ENCODE measurements at places on chromosomes 3 and 15.

GRCh38 chr3:123733805-123734526 lies 149.1 kb upstream of the HACD2 start:
- DNase-seq: no peak

DNA sequence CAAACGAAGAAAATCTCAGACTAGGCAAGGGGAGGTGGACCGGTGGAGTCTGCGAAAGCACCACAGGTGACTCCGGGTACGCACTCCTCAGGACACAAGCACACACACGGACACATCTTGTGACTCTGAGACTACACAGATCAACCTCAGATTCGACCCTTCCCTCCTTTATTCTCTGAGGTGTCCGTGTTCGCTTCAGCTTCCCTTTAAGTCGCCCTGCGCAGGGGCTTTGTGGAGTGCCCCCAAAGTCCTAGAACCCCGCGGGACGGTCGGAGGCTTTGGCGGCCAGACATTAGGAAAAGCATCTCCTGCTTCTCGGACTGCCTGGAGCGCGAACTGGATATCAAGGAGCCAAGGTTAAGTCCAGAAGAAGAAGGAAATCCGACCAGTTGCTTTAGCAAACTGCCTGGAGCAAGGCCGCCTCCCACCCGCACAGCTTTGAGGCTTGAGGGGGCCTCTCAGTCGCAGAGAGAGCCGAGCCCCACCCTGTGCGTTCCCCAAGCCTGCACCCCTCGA lies 730 bp downstream of the DGKG start:
- no peak for DNase-seq

DNA sequence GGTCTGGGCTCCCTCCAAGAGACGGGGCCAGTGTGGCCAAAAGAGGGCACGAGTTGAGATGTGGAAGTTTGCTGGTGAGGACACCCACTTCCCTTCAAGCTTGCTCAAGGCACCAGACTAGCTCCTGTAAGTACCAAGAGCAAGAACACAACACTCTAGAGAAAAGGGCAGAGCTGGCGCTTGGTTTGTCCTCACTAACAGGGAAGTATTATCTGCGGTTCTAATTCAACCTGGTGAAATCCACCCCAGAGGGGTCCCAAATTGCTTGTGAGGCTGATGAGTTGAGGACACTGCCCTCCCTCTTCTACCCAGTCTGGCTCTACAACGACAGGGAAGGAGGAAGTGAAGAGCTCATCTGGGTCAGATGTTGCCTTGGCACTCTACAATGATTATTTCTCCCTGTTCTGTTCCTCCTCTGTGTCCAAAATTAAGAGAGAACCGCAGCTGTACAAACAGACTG lies 16.9 kb upstream of the FSIP1 start:
- DNase-seq: no peak

DNA sequence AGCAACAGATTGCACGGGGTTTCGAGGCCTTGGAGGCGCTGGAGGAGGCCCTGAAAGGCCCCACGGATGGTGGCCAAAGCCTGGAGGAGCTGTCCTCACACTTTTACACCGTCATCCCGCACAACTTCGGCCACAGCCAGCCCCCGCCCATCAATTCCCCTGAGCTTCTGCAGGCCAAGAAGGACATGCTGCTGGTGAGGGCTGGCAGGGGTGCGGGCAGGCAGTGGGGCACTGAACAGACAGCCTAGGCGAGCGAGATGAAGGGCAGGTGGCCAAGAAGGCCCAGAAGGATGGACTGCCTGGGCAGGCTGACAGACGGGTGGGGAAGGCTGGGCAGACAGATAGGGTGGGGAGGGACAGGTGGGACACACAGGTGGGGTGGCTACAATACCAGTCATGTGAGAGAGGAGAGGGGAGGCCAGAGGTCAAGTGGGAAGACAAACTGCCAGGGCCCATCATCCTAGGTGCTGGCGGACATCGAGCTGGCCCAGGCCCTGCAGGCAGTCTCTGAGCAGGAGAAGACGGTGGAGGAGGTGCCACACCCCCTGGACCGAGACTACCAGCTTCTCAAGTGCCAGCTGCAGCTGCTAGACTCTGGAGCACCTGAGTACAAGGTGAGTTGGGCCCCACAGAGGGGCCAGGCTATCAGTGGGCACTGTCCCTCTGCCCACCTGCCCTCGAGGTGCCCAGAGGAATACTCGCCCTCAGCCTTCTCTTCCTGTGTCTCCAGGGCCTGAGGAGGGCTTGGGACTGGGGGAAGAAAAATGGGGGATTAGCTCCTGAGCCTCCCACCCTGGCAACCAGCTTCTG lies 3.1 kb downstream of the PARP3 start:
- DNase-seq: no peak

GRCh38 chr3:72437661-72438406 lies 410.4 kb downstream of the SHQ1 start:
- DNase-seq: no peak

GRCh38 chr3:187251599-187251998 lies 39.9 kb downstream of the MASP1 start:
- no peak for DNase-seq

DNA sequence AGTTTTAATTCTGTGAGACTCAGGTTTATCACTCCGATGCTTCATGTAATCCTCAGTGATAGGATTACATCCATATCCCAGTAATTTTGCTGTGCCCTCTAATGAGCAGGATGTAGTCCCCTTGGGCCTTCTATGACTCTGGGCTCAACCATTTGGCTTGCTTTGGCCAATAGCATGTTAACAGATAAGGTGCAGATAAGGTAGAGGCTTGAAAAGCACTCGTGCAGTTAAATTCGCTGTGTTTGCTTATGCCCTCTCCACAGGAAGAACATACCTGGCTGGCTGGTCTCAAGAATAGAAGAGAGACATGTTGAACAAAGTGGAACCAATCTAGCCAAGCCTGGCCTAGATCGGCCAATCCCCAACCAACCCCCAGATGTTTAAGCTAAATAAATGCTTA lies 20.1 kb downstream of the CCDC13 start:
- no peak for DNase-seq

GRCh38 chr3:185041540-185041939 lies 111.3 kb downstream of the C3orf70 start:
- DNase-seq: no peak

DNA sequence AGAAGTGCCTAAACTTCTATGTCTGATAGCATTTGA lies at the start of gene TP63:
Gene TP63 (plus strand): TSS at position 17 of the 36 bp plus-strand sequence. CDS start 127 bp downstream, outside the sequence.
- no peak for DNase-seq

DNA sequence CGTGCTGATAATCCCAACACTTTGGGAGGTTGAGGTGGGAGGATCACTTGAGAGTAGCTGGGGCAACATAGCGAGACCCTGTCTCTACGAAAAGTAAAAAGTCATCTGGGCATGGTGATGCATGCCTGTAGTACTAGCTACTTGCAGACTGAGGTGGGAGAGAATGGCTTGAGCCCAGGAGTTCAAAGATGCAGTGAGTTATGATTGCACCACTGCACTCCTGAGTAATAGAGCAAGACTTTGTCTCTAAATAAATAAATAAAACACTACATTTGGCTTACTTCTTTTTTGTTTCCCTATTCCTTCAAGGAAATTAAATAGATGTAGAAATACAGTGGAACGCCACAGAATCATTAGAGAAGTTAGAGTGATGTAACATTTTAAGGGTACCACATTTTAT lies 20.1 kb upstream of the LDHAL6B start:
- DNase-seq: no peak

DNA sequence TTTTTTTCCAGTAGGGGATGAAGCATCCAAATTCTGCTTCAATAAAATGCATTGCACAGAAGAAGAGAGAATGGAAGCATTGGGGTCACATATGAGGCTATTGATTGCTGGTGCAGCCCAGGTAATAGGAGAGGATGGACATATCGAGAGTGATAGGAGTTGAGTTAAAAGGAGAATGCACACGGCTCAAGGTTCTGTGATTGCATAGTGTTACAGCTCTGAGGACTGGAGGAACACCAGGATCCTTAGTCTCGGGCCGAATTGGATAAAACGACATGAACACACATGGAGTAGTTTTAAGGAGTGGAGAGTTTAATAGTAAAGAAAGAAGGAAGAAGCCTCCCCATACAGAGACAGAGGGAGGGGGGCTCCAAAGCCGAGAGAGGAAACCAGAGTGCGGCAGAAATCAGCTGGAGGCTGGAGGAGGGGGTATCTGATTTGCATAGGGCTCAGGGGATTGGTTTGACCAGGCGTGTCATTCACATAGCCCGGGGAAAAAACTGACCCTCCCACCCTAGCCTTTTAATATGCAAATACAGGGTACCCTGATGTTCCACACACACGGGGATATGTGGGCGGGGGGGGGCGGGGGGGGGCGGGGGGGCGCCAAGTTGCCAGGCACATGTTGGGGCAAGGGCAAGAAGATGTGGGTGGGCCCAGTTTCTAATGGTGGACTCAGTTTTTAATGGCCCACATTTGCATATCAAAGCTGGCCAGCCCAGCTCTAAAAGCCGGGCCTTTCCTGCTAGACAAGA lies 156.9 kb downstream of the AGBL1 start:
- DNase-seq: no peak

GRCh38 chr3:128283421-128283820 lies 130.1 kb downstream of the EEFSEC start:
- no peak for DNase-seq

DNA sequence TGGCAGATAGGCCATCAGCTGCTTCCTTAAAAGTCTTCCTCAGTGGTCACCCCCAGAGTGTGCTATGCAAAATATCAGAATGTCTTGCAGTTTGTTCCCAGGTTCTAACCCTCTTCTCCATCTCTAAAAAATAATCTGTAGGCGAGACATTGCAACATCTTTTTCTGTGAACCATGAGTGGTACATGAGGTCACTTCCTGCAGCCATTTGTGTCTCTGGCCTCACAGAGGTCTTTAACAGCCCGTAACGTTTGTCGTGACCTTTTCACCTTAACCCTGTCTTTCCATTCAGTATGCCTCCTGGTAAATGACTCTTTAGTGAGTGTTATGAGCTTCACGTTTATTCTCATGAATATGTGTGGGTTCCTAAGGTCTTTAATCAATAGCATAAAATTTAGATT lies 145.4 kb downstream of the KLHL25 start:
- DNase-seq: peak; percentile 43

GRCh38 chr15:41594801-41595746 lies 36.1 kb downstream of the TYRO3 start:
- no peak for DNase-seq

Data from stimulated activated CD4-positive, alpha-beta T cell treated with anti-CD3 and anti-CD28 coated beads, Interleukin-12 subunit alpha, Interleukin-12 subunit beta, amount 100 ng/mL, for 48 hours (primary cell).